Brain pericyte (primary cell): ENCODE measurements at places on chromosomes 1 and 21.
A peak's percentile ranks its signal among the peaks of the same experiment; 100 is the strongest.

- no peak for DNase-seq
These were observed 25.3 kb upstream of the ITLN1 start for GRCh38 chr1:160910170-160910750.

- DNase-seq = peak; percentile 63
These were observed 9.1 kb downstream of the IFI6 start for GRCh38 chr1:27662707-27663393.

GRCh38 chr1:245754463-245754961, 599.7 kb downstream of the KIF26B start:
- no peak for DNase-seq

DNA sequence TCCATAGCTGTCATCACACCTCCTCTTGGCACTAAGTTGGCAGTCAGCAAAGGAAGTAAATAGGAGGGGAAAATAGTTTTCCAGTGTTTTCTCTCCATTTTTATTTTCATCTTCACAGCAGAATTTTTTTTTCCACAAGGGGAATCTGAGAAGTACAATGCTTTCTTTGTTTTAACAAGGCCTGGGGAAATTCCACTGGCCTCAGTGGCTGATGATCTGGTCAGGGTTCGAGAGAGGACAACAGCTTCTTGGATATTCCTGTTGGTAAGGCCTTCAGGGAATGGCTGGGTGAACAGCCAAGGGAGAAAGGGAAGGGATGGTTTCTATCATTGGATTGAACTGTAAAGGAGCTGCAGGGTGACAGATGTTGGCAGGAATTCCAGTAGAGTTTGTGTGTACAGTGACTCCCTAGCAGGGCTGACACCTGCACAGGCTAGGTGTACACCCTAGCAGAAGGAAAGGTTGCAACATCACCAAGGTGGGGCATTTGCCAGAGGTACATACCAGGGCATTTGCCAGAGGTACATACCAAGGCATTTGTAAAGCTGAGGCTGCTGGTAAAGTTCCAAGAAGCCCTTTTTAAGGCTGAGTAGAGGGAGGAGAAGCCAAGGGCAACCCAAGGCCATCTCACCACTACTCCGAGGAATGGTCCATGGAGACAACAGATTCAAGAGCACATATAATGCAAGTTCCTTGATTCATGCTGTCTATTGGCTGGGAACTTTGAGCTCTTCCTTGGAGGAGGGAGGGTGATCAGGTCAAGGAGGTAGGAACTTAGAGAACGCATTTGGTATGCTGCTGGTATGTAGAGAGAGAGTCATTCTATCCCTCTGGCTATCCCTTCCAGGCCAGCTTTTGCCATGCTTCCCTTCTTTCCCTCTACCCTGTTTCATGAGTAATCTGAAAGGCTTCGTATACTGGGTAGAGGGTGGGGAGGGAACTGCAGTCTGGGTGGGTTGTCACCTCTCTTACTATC, 3.1 kb downstream of the GJA5 start:
- DNase-seq = no peak

DNA sequence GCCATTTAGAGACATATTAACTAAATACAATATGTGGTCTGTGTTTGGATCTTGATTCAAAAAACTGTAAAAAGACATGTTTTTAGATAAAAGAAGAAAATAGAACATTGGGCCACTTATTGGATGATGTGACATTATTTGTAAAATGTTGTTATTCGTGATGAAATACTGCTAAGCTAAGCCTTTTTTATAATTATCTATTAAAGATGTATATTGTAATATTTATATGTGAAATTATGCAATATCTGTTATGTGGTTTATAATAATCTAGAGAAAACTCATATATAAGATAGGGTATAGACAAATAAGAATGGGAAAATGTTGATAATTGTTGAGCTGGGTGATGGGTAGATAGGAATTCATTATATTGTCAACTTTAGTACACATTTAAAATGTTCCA, 82.0 kb upstream of the RGS1 start:
- DNase-seq = no peak
